ENCODE measurements at places on chromosomes 2 and 18. TPM values are rescaled to one million over a fixed set of nuclear protein-coding genes. Genes with fewer than 3 reads are reported as not detected.

GRCh38 chr2:48511849-48512470, 18.0 kb upstream of the STON1 start:
- no peaks in the 10 kb centered on the region for H3K27me3 ChIP-seq
- no peak overlapping the region for H3K27ac ChIP-seq
- no peak for DNase-seq
- no peak overlapping the region for H3K4me3 ChIP-seq
- H3K4me1 ChIP-seq: peaks cover 3% of the 10 kb centered on the region

DNA sequence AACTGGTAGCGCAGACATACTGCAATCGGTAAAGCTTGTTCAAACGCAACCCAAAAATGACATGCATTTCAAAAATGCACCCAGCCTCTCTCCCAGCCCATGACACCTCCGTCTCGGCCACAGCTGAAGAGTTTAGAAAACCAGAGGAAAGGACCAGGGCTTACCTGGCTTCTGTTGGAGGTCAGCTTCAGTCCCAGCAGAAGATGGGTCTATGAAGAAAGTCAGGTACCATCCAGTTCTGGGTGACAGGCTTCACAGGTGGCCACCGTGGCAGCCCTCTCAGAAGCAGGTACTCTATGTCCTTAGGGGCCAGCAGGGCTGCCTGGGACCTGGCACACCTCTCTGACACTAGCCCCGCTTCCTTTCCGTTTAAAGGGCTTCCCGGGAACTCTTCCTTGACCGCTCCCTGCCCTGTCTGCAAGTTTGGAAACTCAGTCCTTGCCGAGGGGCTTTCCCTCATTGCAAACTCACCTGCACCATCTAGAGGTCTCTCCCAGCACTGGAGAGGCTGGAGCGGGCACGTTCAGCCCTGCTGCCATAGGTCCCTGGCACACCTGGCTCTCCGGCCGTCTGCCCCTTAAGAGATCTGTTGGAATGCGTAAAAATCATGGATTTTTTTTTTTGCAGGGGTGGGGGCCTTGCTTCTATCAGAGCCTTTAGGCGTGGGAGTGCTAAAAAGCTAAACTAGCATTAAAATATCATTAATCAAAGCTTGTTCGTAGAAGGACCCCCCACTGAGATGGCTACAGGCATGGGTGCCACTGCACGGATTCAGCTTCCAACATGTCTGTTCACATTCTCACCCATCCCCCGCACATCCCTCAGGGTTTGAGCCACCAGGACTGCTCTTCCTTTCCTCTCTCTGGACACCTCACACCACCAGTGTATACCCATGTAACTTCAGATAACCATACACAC, at the start of gene EDAR:
Gene EDAR, minus strand, starts transcription at position 425 of the 918 bp plus-strand sequence. CDS start 58,206 bp downstream, outside the sequence.
- DNase-seq: no peak
- H3K4me1 ChIP-seq: no peaks in the 10 kb centered on the region
- H3K4me3 ChIP-seq: no peak within 1 kb of the TSS
- no peak within 1 kb of the TSS for H3K27ac ChIP-seq
- H3K27me3 ChIP-seq: peaks cover 11% of the 10 kb centered on the region

Gene TEKT4
- not detected for total RNA-seq

Gene HOXD9
- 8.7 TPM for total RNA-seq

Gene KCNE4
- total RNA-seq: 12.2 TPM

Gene EVA1A
- total RNA-seq: 1.3 TPM

Gene OSGEPL1
- 8.4 TPM for total RNA-seq

Gene UGT1A8
- total RNA-seq: not detected

GRCh38 chr2:33806041-33806440, 206.9 kb upstream of the FAM98A start:
- no peaks in the 10 kb centered on the region for H3K27me3 ChIP-seq
- H3K4me3 ChIP-seq: no peak overlapping the region
- no peaks in the 10 kb centered on the region for H3K36me3 ChIP-seq
- no peak overlapping the region for H3K27ac ChIP-seq
- DNase-seq: no peak

- H3K27ac ChIP-seq: no peak overlapping the region
- DNase-seq: no peak
- H3K27me3 ChIP-seq: no peaks in the 10 kb centered on the region
- H3K4me3 ChIP-seq: no peak overlapping the region
Observed at GRCh38 chr2:129828792-129829191, 150.7 kb upstream of the RAB6C start.

Gene MC4R
- total RNA-seq: not detected

Gene KIAA2012
- total RNA-seq: not detected
